T-helper 22 cell (primary cell): ENCODE measurements at places on chromosomes 16 and 17.

DNA sequence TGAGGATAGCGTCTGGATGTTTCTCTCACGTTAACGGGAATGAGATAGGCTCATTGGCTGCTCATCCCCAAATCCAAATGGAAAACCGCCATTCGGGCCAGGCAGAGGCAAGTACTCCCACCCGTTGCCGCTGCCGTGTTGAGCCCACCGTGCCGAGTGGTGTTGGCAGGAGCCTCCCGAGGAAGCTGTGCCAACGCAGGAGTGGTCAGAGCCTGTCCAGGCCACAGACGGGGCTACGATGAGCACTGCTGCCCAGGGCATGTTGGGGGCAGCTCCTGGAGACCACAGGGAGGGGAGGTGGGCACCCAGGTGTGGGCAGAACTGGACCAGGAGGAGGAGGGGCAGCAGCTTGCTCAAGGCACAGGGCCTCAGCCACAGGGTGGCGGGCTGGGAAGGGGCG, 72.0 kb downstream of the KLHDC4 start:
- DNase-seq: no peak

DNA sequence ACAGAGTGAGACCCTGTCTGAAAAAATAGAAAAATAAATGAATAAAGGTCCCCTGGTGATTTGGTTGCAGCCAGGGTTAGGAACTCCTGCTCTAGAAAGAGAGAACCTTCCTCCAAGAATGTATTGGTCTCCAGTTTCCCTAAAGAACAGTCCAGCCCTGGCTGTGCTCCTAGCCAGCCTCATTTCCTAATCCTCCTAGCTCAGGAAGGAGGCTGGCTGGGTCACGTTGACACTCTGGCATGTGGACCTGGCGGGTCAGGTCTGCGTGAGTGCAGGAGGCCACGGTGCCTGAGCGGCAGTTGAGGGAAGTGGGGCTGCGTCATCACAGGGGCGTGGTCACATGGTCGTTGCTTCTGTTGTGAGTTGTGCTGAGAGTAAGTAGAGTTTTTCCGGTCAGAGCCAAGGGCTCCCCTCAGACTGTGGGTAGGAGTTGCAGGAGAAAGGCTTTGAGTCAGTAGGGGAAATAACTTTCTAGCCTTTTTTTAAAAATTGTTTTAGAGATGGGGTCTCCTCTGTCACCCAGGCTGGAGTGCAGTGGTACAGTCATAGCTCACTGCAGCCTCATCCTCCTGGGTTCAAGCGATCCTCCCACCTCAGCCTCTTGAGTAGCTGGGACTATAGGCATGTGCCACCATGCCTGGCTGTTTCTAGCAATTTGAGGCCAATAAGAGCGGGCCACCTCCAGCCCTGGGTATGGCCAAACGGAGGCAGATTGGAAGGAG, 194.0 kb upstream of the CIBAR2 start:
- peak; percentile 16 for DNase-seq

DNA sequence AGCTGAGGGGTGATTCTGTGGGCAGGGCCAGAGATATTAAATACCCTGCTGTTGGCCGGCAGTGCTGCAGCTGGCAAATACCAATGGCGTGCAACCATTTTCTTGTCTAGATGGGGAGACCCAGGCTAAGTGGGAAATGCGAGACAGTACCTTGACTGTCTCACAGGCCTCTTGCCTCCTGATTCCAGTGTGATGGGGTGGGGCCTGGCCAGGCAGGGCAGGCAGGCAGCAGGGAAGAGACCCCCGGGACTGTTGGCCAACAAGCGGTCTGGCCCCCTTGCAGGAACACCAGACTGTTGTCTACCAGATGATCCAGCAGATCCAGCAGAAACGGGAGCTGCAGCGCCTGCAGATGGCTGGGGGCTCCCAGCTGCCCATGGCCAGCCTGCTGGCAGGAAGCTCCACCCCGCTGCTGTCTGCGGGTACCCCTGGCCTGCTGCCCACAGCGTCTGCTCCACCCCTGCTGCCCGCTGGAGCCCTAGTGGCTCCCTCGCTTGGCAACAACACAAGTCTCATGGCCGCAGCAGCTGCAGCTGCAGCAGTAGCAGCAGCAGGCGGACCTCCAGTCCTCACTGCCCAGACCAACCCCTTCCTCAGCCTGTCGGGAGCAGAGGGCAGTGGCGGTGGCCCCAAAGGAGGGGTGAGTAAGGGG, 5.7 kb upstream of the CISD3 start:
- no peak for DNase-seq

DNA sequence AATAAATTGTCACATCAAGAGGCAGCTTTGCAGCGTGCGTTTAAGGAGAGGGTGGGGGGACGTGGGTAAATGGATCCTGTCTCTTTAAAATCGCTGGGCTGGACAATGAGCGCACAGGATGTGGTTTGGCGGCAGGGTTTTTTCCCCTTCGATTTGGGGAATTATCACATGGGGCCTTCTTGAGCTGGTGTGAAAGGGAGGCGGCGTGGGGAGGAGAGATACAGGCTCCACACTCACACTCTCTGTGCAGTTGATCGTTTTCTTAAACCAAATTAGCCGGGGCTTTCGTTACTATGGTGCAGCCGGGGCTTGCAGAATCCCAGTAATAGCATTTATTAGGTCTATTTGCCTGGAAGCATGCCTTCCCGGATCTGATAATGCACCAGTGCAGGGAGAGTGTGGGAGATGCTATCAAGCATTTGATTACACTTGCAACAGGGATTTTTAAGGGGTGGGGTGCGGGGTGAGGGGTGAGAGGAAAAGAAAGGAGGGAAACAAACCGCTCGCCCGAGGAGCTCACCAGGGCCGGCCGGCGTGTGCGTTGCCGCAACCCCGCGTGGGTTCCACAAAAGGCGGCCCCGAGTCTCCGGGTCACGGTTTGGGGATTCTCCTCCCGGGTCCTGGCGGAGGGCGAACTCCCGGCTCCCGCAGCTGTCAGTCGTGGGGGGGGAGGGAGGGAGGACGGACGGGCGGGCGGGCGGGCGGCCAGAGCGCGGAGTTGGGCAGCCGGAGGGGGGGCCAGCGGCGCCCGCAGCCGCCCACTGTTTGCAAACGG, 58.8 kb upstream of the GSE1 start:
- peak; percentile 38 for DNase-seq

GRCh38 chr16:17839907-17840306, 369.1 kb upstream of the XYLT1 start:
- DNase-seq: no peak

- no peak for DNase-seq
Observed at GRCh38 chr16:19182481-19182880, 14.4 kb downstream of the SYT17 start.

- no peak for DNase-seq
Observed at GRCh38 chr17:73650140-73650539, 5.9 kb upstream of the SDK2 start.

DNA sequence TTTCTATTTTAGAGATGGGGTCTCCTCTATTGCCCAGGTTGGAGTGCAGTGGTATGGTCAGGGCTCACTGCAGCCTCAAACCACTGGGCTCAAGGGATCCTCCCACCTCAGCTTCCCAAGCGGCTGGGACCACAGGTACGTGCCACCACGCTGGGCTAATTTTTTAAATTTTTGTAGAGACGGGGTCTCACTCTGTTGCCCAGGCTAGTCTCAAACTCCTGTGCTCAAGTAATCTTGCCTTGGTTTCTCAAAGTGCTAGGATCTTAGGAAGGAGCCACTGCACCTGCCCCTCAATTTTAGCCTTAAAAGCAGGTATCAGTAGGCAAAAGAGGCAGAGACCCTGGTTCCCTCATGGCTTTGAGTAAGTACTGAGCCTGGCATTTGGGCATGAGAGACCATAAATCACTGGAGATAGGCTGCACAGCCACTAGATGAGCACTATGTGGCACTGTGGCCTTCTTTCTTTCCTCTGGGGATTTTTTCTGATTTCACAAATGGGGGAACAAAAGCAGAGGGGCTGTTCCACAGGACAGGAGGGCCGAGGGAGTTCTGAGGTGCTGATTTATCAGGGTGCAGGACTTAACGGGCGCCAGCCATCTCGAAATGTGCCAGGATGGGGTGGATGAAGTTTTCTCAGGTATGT, 82.2 kb downstream of the PLXDC1 start:
- DNase-seq: no peak

GRCh38 chr16:1651974-1652312, 26.1 kb upstream of the JPT2 start:
- no peak for DNase-seq

DNA sequence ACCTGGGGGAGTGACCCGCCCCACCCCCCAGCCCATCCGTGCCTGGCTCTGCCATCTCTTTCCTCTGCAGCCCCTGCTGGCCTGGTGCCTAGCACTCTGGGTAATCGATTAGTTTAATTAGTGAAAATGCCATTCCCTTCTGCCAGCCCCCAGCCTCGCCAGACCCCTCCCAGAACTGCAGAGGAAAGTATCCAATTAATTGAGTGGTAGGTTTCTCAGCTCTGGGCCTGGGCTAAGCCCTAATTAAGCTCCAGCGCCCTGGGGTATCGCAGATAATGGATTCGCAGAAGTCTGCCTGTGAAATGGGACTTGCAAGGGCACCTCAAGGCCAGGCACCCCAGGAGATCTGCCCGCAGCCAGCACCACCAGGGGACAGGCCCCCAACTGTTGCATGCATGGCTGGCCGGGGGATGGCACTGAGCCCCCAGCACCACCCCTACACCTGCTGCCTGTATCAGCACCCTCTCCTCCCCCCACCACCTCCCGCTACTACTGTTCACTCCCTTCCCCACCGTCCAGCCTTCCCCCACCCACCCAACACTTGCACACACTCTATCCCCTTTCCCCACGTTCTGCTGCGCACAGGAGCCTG, 19.7 kb upstream of the SPPL2C start:
- DNase-seq: no peak

- DNase-seq: no peak
Observed at GRCh38 chr17:73841431-73842060, 197.3 kb upstream of the SDK2 start.

- no peak for DNase-seq
Observed at GRCh38 chr16:49726155-49726554, 129.8 kb downstream of the ZNF423 start.

DNA sequence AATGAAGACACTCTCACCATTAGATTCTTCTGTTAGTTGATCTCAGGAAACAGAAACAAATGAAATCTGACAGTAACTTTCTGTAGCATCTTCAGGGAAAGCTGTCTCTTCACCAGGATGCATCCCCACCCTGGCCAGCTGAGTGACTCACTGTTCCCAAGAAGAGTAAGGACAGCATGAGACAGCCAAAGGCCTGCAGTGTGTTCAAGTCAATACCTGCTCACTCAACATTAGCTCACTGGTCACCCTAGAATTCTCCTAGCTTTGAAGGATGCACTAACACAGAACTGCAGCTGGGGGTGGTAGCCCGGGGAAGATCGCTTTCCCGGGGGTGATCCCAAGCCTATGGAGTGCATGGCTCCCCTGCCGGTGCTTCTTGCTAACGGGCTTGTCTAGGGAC, 28.2 kb upstream of the CLEC18B start:
- DNase-seq: no peak

DNA sequence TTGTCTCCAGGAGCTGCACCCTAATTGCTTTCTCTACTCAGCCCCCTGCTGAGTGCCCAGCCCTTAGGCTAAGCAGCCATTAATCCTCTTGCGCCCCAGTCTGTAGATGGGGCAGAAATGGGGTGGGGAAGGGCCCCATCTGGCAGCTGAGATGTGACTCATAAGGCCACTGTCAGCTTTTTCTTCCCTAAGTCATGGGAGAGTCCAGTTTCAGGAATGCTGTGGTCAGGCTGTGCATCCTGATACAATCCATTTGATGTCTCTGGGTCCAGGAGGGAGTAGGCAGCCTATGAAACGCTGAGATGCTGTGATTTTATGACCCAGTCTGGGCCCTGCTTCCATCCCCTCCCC, 12.3 kb downstream of the PLXDC1 start:
- no peak for DNase-seq

- no peak for DNase-seq
Observed at GRCh38 chr17:18025241-18025944, 13.6 kb downstream of the ATPAF2 start.
